AG10803 (cell line): ENCODE measurements at places on chromosomes 4 and X.

DNA sequence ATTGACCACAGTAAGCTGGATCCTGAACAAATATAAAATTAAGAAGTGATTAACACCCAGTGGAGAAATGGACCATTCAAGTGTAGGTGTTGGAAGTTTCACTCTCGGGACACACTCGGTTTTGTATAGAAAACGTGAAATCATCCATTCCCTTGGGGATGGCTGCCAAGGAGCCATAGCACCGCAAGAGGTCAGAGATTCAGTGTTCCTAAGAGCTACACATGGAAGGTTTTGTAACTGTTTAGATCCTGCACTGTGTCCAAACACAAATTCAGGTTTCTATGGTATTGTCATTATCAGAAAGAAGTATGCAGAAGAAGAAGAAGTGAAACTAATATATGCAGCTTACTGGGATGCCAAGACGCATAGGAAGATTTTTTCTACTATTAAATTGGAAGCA is 281.0 kb downstream of the LDB2 start:
- peak; percentile 75 for DNase-seq

DNA sequence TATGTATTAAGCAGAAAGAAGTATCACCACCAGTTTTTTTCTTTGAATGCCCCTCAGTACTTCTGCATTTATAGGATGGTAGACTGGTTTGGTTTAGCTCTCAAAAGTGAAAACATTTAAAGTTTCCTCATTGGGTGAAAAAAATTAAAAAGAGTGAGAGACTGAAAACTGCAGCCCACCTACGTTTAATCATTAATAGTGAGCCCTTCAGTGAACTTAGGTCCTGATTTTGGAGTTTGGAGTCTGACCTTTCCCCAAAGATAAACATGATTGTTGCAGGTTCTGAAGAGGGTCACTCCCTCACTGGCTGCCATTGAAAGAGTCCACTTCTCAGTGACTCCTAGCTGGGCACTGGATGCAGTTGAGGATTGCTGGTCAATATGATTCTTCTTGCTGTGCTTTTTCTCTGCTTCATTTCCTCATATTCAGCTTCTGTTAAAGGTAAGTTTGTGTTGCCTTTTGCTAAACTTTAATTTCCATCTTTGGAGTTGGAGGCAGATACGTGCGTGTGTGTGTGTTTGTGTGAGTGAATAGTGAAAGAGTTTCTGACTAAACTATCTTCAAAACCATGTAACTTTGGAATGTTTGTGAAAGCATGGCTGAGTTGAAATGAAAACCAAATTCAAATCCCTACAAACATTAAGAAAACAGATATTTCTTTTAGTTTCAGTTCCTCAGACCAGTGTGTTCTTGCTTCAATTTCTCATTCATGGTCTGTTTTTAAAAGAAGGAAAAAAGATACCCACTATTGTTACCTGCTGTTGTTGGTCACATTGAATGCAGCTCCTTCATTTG is at the start of gene MTTP:
TSS of gene MTTP (plus strand) at position 295 of the 795 bp plus-strand sequence. CDS start at position 381, 86 bp downstream.
- DNase-seq: no peak

GRCh38 chrX:124269881-124270280 is 62.6 kb upstream of the TEX13D start:
- no peak for DNase-seq

DNA sequence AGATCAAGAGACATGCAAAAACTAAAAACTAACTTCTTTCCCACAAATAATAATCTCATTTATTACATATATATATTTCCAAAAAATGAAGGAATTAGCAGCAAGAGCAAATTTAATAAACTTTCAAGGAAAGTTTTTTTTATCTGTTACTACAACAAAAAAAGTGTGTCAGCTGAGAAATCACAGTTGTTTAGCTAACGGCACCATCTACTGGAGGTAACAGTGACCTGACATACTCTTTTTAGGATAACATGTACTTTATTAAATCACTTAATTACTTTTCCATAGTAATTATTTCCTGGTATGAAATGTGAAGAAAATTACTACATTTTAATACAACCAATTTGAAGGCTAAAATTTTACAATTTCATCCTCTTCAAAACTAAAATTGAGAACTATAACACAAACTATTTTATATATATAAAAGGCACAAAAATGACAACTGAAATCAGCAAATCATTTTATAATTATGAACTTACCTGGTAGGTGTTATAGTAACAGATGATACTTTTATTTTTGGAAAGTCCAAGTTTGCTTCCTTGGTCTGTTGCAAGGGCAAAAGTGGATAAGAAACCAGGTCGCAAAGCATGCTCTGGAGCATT is 9.1 kb downstream of the LAMTOR3 start:
- peak; percentile 44 for DNase-seq

- DNase-seq: no peak
Measured at GRCh38 chrX:116142976-116143375, 27.6 kb upstream of the AGTR2 start.

DNA sequence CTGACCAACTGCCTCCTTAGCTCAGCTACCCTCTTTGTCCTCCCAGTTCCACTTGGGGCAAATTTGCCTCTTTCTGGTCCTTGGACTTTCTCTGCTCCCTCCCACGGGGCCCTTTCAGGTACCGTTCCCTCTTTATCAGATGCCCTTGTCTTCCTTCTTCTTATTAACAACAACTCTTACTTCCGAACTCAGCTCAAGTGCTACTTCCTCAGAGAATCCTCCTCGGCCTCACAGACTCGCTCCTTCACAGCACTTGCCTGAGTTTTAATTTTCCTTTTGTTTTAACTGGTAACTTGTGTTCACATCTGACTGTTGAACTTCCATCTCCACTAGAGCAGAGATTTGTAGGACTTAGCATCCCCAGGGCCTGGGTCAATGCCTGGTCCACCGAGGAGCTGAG is 85.7 kb downstream of the CLNK start:
- DNase-seq: no peak

- DNase-seq: no peak
Measured at GRCh38 chr4:117370944-117371668, 285.7 kb upstream of the TRAM1L1 start.
